ENCODE measurements at places on chromosomes 6 and 20.

DNA sequence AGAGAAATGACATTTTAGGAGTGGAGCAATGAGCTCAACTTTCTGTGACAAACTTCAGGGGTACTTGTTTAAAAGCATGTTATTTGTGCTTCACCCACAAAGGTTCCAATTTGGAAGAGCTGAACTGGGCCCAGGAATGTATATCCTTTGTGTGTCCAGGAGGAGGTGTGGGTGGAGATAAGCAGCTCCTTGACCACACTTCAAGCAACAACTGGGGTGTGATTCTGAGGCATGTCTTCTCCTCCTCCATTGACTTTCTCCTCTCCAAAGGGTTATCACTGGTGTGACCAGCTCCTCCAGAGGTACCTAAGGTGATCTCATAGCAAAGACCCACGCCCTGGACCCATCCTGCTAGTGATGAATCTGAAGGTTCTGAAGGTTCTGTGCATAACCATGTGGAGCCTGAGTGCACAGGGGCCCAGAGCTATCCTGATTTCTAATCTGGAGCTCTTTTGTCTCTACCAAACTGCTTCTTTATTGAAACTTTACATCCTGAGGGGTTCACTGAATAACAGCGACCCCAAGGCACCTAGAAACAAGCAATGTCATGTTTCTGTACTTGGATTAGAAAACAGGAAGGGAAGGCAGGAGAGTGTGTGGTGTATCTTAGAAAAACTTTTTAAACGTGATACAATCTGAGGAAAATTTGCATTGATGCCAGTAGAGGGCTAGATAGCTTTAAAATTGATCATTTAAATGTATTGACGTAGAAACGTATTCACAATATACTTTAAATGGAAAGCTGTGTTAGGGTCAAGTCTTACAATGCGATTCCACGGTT is 60.9 kb upstream of the CD93 start:
- DNase-seq = no peak

DNA sequence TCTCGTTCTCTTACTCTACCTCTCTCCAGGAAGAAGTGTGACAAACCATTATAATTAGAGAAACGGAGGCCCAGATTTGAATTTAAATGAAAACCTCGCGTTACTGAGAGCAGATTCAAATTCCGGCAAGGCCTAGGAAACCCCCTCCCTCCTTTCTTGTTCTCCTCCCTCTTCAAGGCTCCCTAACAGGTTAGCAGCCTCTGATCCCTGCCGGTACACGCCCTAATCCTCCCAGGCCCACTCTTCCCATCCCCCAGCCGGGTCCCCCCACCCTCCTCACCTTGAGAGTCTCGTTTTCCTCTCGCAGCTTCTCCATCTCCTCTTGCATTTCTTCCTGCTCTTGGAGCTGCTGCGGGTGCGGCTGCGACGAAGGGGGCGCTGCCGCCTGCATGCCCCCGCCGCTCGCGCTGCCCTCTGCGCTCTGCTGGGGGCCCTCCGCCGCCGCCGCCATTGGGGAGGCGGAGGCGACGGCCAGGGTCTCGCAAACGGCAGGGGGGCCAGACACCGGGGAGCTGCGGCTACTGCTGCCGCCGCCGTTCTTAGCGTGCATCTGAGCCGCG is 3.8 kb downstream of the MTCL3 start:
- no peak for DNase-seq

- DNase-seq = peak; percentile 65
Measured at GRCh38 chr6:169789944-169790927, 38.8 kb downstream of the ERMARD start.

- no peak for DNase-seq
Measured at GRCh38 chr6:119324718-119325117, 24.8 kb downstream of the MAN1A1 start.

GRCh38 chr6:156193381-156193780 is 583.8 kb upstream of the ARID1B start:
- no peak for DNase-seq

- DNase-seq = no peak
Measured at GRCh38 chr6:138037009-138037504, 70.2 kb downstream of the PERP start.

DNA sequence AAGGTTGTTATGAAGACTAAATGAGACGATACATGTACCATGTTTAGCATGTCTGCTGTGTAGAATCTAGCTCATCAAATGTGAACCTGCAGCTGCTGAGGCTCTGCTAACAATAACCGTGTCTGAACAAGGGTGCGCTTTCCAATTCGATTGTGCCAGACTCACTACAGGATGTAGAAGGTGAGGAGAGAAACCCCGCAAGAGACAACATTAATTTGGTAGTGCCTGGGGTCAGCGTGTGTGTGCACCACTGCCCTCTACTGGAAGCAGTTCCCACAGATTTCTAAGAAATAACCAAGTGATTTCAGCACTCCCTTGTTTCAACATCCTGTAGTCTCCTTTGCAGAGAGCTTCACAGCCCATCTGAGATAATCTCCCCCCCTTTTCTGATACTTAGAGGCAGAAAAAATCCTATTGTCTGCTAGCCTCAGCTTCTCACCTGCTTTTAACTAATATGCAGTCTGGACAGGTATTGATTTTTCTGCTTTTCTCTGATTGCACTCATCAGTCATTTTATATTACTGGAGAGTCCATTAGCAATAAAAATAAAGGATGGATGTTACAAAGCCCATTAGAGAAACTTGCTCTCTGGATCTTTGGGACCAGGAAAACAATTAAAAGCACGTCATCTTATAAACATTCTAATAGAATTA is 96.7 kb upstream of the BACH2 start:
- peak; percentile 62 for DNase-seq

- peak; percentile 60 for DNase-seq
Measured at GRCh38 chr20:58306421-58307261, 2.9 kb upstream of the RAB22A start.

- no peak for DNase-seq
Measured at GRCh38 chr20:24469116-24469893, at the start of gene SYNDIG1. TSS of gene SYNDIG1 (plus strand) at chr20:24469629. CDS start at chr20:24543098, 73,469 bp downstream.

DNA sequence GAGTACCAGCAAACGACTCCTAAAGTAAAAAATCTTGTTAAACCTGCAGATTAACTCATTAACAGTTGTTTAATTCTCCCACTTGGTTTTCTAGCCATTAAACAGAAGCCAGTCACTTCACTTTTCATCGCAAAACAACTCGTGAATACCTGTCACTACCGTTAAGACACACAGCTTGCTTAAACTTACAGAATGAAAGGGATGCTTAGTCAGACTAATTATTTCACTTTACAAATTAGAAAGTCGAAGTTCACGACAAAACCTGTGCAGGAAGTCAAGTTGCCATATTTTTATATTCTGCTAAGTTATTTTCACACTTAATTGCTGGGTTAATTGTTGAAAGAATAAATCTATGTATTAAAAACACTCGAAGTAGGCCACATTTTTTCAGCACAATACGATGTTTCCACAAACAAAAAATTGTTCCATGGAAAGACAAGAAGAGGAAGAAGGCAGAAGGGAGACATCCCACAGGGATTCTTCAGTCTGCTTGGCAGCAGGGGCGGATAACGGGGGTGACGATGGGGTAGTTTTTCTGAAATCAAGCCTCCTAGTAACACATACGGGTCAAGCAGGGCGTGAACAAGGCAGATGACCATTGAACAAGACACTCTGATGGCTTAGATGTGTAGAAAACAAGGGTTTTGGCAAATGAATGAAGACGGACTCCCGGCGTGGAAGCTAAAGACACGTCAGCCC is 933 bp downstream of the SSR1 start:
- no peak for DNase-seq

DNA sequence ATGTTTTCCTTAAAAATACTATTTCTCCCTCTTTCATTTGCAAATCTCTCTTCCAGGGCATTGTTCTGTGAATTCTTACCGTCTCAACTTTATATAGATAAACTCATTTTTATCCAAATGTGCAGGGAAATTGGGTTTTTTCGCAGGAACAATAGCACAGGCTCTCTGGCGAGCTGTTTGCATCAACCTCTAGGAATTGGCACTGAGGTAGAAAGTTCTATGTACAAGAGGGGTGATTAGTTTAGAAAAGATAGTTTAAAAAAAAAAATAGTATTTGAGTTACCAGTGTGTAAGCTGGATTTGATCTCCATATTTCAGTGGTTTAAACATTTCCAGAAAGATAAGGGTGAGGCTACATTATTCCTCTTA is 129.7 kb upstream of the BTN3A2 start:
- DNase-seq = no peak

DNA sequence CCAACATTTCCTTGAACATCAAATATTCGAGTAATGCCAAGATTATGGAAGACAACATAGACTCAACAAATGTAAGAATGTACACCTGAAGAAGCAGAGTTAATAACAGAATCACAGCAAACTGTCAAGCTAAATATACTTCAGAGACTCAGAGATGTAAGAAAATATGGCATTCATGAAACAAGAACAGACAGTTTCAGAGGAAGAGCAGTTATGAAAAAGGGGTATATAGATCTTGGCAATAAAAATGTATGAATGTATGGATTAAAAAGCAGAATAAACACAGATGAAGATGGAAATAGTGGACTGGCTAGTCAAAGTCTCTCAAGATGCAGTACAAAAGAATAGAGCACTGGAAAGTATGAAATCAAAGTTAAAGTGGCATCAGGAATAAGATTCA is 18.4 kb downstream of the RRAGD start:
- DNase-seq = no peak

DNA sequence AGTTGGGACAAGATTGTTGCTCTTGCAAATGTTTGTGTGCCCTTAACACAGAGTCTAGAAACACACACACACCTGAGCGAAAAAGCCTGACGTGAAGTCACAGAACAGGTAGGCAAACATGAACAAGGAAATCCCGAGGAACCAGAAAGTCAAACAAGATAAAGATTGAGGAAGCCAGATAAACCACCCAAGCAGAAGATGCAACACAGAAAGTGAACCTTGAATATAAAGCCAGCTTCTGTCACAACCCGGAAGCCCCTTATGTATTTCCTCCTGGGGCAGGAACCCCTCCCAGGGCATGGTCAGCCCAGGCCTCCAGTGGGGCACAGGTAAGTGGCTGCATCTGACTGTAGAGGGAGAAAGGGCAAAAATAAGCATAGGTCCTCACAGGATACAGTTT is 158.2 kb upstream of the SUPT3H start:
- no peak for DNase-seq

- DNase-seq = no peak
Measured at GRCh38 chr6:79250107-79250514, 15.6 kb upstream of the HMGN3 start.

GRCh38 chr6:5103250-5103649 is 18.1 kb downstream of the PPP1R3G start:
- DNase-seq = no peak

GRCh38 chr6:3966426-3966825 is 112.5 kb downstream of the FAM217A start:
- no peak for DNase-seq

GRCh38 chr6:25027221-25027916 is 91.6 kb upstream of the RIPOR2 start:
- DNase-seq = peak; percentile 53

- no peak for DNase-seq
Measured at GRCh38 chr6:113184291-113184690, 672.9 kb upstream of the MARCKS start.

- no peak for DNase-seq
Measured at GRCh38 chr6:120302041-120302440, 952.5 kb upstream of the MAN1A1 start.

DNA sequence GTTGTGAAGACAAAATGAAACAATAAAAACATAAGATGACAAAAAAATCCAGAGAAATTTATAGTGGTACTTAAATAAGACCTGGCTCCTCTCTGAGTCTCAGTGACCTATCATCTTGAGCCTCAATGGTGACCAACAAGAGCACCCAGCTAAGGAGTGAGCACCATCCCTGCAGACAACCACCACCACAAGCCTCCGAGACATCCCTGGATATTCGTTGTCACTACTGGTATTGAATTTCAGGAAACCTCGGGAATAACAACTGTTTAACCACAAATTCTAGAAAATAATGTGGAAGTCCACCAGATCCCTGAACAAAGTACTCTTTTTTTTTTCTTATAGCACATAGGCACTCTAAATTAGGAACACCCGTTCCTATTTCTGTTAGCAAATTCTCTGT is 32.2 kb upstream of the ADGRF5 start:
- no peak for DNase-seq

DNA sequence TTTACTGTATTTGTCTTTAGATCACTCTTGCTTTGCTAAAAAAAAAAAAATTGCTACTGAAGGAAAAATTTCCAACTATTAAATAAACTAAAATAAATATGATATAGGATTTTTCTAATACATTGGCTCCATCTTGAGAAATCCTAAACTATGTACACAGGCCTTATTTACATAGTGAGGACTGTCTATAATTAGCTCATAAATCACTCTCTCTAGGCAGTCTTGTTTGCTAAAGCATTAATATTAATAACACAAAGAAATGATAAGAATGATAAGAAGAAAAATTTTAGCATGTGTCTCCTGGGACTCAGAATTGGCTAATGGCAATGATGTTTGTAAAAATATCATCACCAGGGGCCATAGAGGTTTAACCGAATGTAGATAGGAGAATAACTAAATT is 13.3 kb upstream of the CRYBG1 start:
- DNase-seq = no peak

DNA sequence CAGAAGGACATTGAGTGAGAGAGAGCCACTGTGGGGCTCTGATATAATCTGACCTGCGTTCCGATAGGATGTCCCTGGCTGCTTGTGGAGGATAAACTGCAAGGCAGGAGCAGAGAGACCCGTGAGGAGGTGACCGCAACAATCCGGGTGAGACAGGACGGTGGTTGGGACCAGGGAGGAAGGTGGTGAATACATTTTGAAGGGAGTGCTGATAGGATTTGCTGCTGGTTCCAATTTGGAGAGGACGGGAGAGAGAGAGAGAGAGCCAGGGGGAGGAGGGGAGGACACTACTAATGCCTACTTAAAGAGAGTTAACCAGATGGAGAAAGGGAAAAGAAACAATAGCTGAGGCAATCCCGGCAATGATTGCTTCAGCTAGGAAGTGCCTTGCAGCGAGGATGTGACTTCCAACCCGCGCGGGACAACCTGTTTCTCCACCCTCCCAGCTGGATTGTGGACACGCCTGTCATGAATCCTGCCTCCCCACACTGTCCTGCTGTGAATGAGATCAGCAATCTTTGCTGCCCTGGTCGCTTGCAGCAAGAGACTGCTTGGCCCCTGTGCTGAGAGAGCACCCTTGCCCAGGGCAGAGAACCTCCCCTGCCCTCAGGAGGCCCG is 199.0 kb upstream of the KCNG1 start:
- DNase-seq = no peak

- DNase-seq = no peak
Measured at GRCh38 chr20:53059848-53060247, 87.7 kb downstream of the TSHZ2 start.

- DNase-seq = no peak
Measured at GRCh38 chr6:142935553-142936517, 9.1 kb downstream of the HIVEP2 start.

DNA sequence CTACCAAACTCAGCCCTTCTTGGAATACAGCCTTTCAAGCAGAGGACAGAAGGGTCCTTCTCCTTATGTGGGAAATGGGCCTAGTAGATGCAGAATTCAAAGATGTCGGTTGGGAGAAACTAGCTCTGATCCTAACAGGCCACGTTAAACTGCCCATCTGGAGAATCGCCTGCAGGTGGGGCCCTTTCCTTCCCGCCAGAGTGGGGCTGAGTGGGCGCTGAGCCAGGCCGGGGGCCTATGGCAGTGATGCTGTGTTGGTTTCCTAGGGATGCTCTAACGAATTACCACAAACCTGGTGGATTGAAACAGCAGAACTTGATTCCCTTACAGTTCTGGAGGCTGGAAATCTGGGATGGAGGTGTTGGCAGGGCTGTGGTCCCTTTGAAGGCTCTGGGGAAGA is 9.1 kb downstream of the MAPK13 start:
- no peak for DNase-seq

GRCh38 chr6:21049148-21049547 is 514.9 kb downstream of the CDKAL1 start:
- no peak for DNase-seq

GRCh38 chr6:145309842-145310535 is 425.3 kb downstream of the EPM2A start:
- DNase-seq = no peak

Data from activated T-cell treated with anti-CD3 and anti-CD28 coated beads for 4 hours (primary cell).